HAP-1 (cell line): ENCODE measurements at places on chromosomes 3 and 15.
A peak's percentile ranks its signal among the peaks of the same experiment; 100 is the strongest.

GRCh38 chr3:170301405-170301804 is 56.1 kb upstream of the SKIL start:
- DNase-seq = no peak

GRCh38 chr3:188397766-188398705 is 244.1 kb downstream of the LPP start:
- DNase-seq = no peak

DNA sequence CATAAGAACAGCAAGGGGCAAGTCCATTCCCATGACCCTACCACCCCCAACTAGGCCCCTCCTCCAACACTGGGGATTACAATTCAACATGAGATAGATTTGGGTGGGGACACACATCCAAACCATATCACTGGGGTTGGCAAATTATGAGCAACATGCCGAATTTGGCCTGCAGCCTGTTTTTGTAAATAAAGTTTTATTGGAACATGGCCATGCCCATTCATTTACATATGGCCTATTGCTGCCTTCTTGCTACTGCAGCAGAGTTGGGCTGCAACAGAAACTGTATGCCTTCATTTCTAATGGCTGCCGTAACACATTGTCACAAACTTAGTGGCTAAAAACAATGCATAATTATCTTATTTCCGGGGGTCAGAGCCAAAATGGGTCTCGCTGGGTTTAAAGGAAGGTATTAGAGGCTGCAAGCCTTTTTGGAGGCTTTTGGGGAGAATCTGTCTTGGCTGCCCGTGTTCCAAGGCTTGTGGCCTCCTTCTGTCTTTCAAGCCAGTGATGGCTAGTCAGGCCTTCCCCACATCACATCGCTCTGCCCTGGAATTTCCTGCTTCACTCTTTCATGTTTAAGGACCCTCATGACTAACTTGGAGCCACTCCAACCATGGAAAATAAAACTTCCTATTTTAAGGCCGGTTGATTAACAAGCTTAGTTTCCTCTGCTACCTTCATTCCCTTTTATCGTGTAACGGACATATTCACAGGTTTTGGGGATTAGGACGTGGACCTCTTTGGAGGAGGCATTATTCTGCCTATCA is 428.5 kb upstream of the PROK2 start:
- no peak for DNase-seq

- no peak for DNase-seq
Measured at GRCh38 chr3:187919048-187919447, 173.8 kb upstream of the BCL6 start.

GRCh38 chr3:197375001-197375441 is 76.6 kb upstream of the DLG1 start:
- DNase-seq = no peak

GRCh38 chr3:25103391-25103790 is 324.7 kb upstream of the RARB start:
- peak; percentile 72 for DNase-seq

DNA sequence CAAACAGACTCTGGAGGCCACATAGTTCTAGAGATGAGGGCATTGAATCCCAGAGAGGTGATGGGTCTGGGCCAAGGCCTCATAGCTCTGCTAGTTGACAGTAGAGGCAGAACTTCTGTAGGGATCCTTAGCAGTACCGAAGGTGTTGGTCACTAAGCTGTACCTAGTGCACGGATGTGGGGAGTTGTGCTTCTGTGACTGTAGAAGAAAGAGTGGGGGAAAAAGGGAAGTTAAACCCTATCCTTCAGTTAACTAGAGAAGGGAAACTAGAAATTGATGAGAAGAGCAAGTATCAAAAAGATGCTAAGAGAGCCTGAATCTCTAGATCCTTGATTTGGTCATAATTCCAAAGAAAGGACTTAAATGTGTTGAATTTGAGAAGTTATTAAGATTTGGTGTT is 186.7 kb downstream of the NFKBIZ start:
- no peak for DNase-seq

- no peak for DNase-seq
Measured at GRCh38 chr3:140509534-140509933, 168.3 kb upstream of the TRIM42 start.

GRCh38 chr15:45719490-45719889 is 84.7 kb downstream of the SQOR start:
- no peak for DNase-seq

GRCh38 chr3:51530485-51530884 is 8.0 kb upstream of the RAD54L2 start:
- no peak for DNase-seq

GRCh38 chr3:127486321-127486944 is 104.1 kb downstream of the TPRA1 start:
- DNase-seq = no peak
